ENCODE measurements at places on chromosomes 12 and 14.

DNA sequence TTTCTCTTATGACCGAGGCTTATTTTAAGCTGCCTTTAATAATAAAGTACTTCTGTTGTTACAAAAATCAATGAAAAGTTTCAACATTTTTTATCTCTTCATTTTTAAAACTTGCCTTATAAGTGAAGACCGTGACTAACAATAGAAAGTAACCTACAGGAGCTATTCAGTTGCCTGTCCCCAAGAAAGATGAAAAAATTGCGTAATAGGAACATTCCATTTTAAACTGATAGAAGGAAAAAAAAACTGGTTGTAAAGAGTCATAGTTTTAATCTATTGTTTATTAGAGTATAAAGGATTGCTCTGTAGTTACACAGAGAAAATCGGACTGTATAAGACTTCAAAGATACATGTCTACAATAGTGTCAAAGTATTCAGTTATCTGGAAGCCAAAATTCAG lies 83.3 kb downstream of the DAAM1 start:
- DNase-seq: no peak

GRCh38 chr12:62170241-62170640 lies 90.0 kb upstream of the USP15 start:
- no peak for DNase-seq

DNA sequence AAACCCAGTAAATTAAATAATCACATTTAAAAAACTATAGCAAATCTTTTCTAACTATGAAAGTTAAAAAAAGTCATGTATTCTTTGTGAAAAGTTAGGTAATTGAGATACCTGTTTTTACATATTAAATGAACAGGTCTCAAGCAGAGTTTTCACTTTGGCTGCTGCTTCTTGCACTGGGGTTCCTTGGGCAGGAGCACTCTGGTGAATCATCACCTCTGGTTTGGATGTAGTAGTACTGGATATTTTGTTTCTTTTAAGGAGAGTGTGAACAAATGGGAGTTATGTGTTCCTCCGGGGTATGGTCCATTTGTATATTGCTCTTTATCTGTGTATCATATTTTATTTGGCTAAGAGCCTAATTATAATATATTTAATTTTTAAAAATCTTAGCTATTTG lies 82.7 kb downstream of the FUT8 start:
- no peak for DNase-seq

DNA sequence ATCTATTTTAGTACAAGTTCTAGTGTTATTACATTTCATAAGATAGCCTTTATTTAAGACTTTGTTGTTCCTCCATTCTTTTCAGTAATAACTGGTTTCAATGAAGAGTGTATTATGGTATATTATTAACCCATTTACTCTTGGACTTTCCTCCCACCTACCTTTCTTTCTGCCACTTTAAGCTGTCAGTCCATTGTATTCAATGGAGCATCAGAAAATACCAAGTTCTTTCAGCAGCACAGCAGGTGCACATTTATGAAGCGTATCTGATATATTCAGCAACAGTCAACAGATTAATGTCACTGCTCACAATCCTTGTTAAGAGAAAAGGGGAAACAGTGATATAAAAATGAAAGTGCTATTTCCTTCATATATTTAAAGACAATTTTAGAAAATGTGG lies 660.9 kb downstream of the C12orf50 start:
- DNase-seq: no peak

DNA sequence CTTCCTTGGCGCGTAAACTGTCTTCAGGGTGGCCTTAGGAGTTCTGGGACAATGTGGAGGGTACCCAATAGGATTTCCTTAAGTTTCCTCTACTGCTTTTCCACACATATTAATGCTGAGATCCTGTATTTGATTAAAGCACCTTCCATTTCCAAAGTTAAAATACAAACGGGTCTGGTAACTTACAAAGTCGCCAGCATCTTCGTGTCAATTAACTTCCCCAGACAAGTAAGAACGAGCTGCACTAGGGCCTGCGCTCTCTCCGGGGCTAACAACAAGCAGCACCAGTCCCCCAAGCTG lies 130.9 kb downstream of the NDUFA12 start:
- no peak for DNase-seq

DNA sequence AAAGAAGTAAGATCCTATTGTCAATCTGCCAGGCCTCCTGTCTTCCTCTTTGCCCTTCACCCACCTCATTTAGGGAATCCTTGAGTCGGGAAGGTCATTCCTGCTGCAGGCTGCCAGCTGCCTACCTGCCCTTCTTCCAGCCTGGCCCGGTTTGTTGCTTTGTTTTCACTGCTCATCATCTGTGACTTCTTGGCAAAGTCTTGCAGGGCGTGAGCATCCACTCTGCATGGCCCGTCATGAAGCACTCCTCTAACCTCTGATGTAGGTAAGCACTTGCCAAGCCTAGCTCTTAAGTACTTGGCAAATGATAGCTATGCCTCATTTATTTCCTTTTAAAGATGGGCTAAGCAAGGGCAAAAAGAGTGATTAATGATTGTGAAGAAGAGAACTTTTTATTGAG lies 192.8 kb downstream of the NRXN3 start:
- DNase-seq: no peak

GRCh38 chr12:127268706-127269425 lies 998.1 kb upstream of the TMEM132C start:
- DNase-seq: no peak

- DNase-seq: no peak
Measured at GRCh38 chr12:64461634-64462414, 9.9 kb downstream of the TBK1 start.

DNA sequence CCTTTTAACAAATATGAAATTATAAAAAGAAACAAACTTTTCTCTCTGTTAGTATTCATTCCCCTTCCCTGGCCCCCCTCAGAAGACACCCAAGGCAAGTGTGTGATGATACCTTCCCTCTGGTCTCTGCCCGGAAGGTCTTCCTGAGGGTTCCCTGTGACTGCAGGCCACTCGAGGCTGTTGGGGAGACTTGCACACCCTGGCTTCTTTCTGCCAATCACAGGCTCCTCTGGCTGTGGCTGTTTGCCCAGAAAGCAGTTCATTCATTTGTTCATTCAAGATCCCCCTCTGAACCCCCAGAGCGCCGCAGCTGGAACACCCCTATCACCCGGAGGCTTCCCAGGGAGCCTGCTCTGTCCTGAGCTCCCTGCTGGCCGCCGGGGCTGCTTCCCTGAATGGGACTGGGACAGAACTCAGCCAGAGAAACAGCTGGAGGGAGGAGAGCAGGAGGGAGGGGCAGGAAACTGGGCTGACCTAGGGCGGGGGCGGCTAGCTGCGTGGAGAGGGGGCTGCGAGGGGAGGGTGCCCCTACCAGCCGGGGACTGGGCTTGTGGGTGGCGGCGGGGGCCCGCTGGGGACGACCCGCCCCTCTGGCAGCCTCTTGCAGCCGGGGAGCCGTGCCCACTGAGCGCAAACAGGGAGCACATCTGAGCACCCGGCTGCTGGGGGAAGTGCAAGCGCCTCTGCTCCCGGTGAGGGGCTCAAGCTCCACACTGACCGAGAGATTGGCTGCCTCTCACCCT lies at the start of gene CMKLR1:
TSS of gene CMKLR1 (minus strand) at position 397 of the 743 bp plus-strand sequence. CDS start 45,720 bp downstream, outside the sequence.
- DNase-seq: no peak

- DNase-seq: no peak
Measured at GRCh38 chr12:56989861-56990610, 16.3 kb downstream of the ZBTB39 start.

DNA sequence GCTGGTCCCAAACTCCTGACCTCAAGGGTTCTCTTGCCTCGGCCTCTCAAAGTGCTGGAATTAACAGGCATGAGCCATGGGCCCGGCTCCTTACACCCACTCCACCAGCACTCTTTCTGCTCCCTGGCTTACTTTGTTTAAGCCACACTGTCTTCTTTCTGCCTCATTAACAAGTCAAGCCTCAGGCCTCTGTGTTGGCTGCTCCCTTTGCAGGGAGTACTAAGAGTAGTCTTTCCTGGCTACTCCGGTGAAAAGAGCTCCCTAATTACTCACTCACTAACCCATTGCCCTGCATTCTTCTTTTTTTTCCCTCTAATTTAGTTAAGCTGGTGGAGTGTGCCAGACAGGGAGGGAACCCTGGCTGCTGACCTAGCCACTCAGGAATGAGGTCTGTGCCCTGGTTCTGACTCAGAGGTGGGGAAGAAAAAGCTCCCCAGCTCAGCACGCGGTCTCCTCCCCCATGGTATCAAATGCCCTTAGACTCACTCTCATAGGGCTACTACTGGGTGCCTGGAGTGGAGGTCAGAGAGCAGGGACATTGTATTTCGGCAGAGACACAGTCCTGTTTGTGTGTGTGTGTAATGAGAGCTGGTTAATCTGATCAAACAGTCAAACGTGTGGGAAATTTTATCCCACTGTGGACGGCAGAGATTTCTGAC lies 19.8 kb downstream of the GALNT6 start:
- DNase-seq: no peak

- no peak for DNase-seq
Measured at GRCh38 chr14:77892381-77892871, 92.5 kb downstream of the ADCK1 start.

- no peak for DNase-seq
Measured at GRCh38 chr14:80942191-80942600, 658 bp upstream of the CEP128 start.

DNA sequence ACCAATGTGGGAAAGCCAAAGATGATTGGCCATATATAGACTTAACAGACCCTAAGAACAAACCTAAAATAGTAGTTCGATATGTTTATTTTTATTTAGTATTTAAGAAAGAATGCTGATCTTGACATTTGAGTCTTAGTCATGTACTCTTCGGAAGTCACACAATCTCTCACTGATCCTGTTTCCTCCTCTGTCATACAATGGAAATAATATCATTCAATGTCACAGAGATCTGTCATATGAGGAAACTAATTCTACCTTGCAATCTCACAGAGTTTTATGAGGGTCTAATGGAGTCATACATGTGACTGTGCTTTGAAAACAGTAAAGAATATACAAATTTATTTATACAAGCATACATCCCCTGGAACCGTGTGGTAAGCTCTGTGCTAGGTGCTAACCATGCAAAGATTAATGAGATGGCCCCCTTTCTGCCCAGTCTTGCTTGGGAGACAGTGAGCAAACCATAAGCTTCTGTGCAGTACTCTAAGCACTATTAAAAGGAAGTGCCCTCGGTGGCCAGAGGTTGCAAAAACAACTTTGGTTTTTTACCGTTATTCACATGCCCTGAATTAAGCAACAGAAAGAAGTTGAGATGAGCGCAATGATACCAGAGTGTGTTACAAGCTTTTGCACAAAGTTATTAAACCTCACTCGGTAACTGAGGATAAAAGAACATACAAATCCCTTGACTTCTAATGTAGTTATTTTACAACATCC lies 1.7 kb upstream of the LIN7A start:
- no peak for DNase-seq

All from stimulated activated CD4-positive, alpha-beta T cell treated with anti-CD3 and anti-CD28 coated beads, Interleukin-2, amount 100 ng/mL, for 4 hours (primary cell).